Stimulated activated CD4-positive, alpha-beta T cell treated with anti-CD3 and anti-CD28 coated beads, Interleukin-15, amount 100 ng/mL, for 24 hours (primary cell): ENCODE measurements at places on chromosomes 2 and 18.

- no peak for DNase-seq
Observed at GRCh38 chr2:43333101-43333655, 106.8 kb upstream of the ZFP36L2 start.

DNA sequence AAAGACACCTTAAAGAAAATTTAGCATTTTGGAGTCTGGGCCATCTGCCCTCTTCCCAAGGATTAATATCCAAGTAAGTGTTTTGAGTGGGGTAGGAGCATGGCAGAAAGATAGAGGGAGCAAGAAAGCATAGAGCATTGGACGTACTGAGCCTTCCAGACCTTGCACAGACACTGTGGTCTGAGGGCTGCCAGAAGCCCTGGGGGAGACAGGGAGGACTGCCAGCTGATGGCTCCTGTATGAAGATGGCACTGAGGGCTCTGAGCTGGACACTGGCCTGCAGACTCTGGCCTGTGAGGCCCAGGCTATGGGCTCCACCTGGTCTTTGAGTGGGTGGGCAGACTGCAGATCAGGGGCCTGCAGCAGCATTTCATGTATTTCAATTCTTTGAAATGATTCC is 2.9 kb upstream of the PKDCC start:
- DNase-seq: no peak

DNA sequence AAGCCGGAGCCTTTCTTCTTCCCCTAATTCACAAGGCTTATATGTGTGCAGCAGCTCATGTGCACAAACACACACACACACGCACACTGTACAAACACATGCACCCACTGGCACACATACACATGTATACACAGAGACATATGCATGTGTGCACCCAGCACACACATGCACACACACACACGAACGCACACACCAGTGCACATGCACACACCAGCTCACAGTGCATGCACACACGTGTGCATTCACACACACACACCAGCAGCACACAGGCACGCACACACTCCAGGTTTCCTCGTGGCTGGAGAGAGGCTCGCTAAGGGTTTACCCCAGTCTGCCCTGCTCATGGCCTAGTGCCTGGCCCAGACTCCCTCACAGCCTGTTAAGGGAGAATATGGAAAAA is 234.0 kb downstream of the EIPR1 start:
- no peak for DNase-seq

DNA sequence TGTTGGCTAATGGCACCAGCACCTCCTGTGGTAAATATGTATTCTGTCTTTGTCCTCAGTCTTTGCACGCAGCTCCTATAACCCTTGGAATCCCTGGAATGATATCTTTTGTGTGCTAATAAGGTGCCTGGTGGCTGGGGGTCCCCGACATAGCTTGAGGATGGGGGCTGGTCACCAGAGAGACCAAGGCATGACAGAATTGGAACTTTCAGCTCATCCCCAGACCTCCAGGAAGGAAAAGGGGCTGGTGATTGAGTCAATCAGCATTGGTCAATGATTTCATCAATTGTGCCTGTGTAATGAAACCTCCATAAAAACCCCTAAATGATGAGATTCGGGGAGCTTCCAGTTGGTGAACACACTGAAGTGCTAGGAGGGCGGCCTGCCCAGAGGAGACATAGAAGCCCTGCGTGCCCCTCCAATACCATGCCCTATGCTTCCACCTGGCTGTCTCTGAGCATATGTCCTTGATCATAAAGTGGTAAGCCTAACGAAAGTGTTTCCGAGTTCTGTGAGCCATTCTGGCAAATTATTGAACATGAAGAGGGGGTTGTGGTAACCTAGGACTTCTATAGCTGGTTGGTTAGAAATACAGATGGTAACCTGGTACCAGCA is 26.6 kb upstream of the KCMF1 start:
- DNase-seq: no peak

GRCh38 chr2:66440708-66441497 is 6.0 kb downstream of the MEIS1 start:
- DNase-seq: no peak

DNA sequence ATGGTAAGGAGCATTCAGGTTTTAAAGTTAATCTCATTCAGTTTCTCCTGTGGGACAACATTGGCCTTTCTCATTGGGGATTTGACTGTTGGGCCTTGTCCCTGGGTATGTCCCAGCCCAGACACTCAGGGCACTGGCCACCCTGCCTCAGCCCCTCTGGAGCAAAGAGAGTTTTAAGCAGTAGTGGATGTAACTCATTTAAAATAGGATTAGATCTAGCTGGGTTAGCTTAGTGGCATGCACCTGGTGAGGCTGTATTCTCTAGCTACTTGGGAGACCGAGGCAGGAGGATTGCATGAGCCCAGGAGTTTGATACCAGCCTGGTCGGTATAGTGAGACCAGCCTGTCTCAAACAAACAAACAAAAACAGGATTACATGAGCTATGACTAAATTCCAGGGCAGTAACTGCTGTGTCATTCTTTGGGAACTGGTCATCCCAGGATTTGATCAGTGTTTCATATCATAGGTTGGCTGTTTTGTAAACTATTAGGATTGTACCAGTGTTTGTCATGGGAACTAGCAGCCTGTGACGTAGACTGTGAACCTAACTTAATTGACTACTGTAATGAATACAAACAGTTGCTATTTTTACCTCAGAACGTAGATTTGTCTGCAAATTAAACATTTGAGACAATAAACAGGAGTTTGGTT is 12.5 kb downstream of the INPP4A start:
- DNase-seq: no peak

- DNase-seq: no peak
Observed at GRCh38 chr2:42077343-42077742, 29.5 kb downstream of the PKDCC start.

- DNase-seq: no peak
Observed at GRCh38 chr2:234355021-234355720, 141.7 kb downstream of the ARL4C start.

GRCh38 chr2:233267516-233268245 is 16.2 kb downstream of the ATG16L1 start:
- DNase-seq: peak; percentile 75

DNA sequence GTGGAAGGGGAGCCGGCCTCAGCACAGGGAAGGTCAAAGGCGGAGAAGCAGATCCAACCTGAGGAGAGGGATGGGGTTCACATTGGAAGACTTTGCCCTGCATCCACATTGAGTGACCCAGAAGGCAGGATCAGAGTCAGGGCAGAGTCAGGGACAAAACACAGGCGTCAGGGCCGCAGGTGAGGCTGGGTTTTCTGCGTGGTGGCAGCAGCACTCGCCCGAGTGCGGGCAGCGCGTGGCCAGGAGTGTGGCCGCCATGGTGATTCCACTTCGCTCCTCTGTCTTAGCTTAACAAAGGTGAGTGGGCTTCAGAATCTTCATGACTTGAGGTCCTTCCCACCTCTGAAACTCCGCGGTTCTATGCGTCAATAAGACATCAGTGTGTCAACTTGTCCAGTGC is 476.9 kb upstream of the SMIM21 start:
- DNase-seq: no peak

GRCh38 chr2:221791844-221792243 is 219.7 kb upstream of the EPHA4 start:
- DNase-seq: no peak

DNA sequence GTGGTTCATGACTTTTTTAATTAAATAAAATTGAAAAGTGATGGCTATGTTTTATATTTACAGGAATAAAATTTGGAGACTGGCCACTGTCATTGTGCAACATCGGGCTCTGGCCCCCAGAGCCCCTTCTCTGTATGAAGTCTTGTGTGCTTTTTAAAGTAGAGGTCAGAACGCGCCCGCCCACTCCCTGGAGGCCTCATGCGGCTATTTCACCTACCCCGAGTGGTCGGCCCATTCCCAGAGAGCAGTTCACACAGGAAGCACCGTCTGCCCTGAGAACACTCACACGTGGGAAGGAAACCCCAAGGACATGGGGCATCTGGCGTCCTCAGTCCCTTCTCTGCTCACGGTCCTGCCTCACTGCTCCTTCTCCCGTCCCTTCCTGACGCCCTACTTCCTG is 296.9 kb upstream of the SALL3 start:
- no peak for DNase-seq

DNA sequence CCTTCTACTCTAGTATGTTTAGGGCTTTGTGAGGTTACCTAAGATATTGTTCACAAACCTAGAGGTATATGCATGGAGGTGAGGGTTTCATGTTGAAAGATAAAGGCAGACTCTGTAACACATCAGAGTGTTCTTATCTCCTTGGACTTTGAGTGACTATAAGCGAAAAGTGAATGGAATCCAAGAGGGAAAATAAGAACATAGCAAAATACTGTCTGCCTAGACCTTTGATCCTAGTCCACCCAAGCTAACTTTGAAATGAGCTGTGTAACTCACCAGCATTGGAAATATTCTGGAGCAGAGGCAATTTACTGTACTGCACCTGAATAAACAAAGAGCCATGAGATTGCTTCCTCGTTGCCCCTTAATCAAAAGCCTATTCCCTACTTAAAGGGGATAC is 28.2 kb upstream of the GALNT1 start:
- no peak for DNase-seq

DNA sequence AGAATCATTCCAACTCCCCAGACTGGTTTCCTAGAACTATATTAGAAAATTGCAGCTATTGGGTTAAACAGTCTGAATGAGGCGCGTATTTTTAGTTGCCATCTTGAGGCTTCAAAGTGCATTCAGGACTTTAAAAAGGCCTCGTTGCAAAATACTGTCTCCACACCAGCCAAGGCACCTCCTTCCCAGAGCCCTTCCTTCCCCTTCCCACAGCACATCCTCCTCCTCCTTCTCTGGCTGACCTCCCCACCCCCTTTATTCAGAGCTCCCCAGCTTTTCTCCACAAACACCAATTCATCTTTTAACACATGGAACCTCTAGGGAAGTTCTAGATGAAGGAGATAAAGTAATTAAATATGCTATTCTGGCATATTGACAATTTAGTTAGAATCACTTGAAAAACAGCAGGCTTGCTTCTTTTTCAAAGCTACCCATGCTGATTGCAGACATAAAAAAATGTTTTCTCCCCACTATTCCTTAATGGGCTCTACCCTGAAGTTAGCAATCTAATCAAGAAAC is 90.3 kb downstream of the RTP5 start:
- DNase-seq: no peak

DNA sequence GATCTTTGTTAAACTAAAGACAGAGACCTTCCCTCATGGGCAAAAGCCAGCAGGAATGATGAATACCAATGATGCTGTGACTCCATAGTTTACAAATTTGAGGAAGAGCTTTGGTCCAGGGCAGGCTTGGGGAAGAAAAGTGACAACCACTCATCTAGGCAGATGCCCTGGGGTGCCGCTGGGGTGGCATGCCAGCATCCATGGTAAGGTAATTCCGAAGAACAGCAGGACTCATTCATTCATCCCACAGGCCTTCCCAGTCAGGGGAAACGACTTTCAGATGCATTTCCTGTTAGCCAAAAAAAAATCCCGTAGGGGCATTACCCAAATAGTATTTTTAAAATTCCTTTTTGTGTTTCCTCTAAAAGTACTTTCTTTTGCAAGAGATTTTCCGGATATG is 180.7 kb upstream of the SERPINE2 start:
- DNase-seq: no peak

- DNase-seq: peak; percentile 34
Observed at GRCh38 chr2:181790716-181791649, 100.5 kb upstream of the ITPRID2 start.

- no peak for DNase-seq
Observed at GRCh38 chr2:24720310-24720709, 72.9 kb downstream of the PTRHD1 start.

- no peak for DNase-seq
Observed at GRCh38 chr2:17600556-17601204, 60.2 kb downstream of the VSNL1 start.

DNA sequence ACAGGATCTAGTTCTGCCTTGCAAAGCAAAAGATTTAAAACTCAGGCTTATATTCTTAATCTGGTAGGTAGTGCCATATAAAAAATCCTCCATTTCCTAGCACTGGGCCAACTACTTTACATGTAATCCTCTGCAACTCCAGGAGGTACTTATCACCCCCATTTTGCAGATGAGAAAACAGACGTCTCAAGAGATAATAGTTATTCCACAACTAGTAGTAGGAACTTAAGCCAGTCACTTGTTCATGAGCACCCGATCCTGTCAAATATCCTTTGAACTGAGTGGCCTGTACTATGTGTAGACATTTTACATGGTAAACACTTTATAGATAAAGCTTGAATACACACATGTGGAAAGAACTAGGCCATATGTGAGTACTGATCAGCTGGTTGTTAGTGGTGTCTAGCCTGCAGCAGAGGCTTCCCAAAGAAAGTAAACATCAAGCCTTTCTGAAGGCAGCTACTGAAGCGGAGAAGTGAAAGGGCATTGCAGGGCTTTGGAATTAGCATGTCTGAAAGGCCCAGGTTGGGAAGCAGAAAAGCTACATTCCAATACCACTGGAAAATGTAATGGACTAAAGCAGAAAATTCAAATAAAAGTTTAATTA is 48.0 kb downstream of the NAB1 start:
- DNase-seq: no peak

DNA sequence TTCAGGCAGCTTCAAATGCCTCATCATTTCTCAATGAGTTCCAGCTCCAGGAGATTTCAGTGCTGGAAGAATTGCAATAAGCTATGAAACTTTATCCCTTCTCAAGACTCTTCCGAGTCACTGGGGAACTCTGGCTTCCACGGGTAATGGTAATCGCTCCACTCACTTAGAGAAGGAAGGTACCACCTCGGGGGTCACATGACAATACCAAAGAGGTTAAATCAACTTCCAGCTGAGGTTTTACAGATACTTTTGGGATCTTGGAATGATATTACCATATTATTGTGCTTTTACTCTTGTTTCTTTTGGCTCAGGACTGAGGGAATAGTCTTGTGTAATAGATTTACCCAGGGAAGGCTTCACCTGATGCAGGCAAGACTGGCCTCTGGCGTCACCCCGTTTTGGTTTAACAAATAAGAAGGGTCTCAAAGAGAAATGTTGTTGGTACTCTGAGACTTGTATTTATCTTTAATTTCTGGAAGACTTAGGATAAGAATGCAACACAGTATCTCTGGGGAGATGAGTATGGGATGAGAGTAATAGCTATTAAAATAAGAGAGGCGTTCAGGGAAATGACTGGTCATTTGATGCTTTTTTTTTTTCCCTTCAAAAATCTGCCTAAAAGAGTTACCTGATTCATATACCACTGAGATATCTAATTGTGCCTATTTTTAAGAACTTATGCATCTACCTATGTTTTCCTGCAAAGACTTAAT is 316.9 kb upstream of the ZEB2 start:
- no peak for DNase-seq

GRCh38 chr18:21242780-21243401 is 859 bp downstream of the GREB1L start:
- DNase-seq: peak; percentile 5

- no peak for DNase-seq
Observed at GRCh38 chr2:222257645-222258044, 41.2 kb downstream of the PAX3 start.

GRCh38 chr2:69046221-69046662 is 33.3 kb downstream of the ANTXR1 start:
- DNase-seq: no peak

DNA sequence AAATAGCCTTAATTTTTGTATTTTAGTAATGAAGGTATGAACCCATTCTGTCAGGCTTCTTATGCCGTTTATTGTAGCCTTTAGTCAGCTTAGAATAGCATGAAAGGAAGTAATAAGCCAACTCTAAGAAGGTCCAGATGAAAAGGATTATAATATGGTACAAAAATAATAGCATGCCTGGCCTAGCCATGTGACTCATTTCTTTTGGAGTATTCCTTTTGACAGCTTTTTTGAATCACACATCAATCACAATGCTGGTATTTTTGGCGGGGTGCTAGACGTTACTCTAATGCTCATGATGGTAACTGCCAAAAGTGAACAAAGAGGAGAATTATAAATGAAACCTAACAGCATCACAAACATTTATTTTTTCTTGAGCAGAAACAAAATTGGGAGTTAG is 19.9 kb downstream of the FMNL2 start:
- no peak for DNase-seq

- no peak for DNase-seq
Observed at GRCh38 chr2:101577173-101577572, 102.3 kb upstream of the RFX8 start.
